ELR (cell line): ENCODE measurements at places on chromosomes 16 and 17.

GRCh38 chr16:66231452-66232160, 134.9 kb upstream of the CDH5 start:
- no peak for DNase-seq

DNA sequence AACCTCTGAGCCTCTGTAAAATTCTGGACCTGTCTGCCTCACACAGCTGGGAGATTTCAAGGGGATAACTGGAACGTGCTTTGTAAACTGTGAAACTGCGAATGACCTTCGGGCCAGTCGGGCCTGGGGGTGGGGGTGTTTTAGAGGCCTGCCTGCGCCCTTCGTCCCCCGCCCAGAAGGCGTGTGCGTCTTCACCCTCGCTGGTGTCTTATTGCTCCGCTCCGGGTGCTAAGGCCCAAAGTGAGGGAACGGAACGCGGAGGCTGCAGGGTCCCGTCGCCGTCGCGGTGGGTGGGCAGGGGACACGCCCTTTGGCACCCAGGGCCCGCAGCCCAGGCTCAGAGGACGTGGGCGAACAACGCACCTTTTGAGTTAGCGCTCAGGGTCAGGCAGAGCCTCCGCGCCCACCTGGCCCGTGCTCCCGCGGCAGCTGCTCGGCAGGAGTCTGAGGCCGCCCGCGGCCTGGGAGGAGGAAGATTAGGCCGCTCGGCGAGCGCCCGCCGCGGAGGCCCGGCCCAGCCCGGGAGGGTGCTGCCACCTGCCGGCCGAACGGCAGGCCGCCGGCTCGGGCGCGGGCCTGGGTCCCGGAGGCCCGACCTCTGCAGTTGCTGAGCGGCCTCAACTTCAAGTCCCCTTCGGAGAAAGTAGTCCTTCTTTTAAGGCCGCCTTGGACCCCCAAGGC, 29.7 kb downstream of the DCAKD start:
- peak; percentile 77 for DNase-seq

GRCh38 chr17:10899281-10899680, 61.4 kb upstream of the PIRT start:
- DNase-seq: no peak

DNA sequence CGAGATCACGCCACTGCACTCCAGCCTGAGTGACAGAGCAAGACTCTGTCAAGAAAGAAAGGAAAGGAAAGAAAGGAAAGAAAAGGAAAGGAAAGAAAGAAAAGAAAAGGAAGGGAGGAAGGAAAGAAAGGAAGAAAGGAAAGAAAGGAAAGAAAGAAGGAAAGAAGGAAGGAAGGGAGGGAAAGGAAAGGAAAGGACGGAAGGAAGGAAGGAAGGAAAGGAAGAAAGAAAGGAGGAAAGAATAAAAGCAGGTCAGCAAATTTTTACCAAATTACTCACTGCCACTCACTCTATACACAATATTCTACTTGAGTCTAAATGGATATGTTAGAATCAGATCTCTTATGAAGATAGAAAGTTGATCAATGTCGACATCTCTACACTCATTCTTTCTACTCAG, 49.8 kb downstream of the RND2 start:
- DNase-seq: no peak

GRCh38 chr17:71922439-71922838, 198.4 kb upstream of the SOX9 start:
- DNase-seq: peak; percentile 96

DNA sequence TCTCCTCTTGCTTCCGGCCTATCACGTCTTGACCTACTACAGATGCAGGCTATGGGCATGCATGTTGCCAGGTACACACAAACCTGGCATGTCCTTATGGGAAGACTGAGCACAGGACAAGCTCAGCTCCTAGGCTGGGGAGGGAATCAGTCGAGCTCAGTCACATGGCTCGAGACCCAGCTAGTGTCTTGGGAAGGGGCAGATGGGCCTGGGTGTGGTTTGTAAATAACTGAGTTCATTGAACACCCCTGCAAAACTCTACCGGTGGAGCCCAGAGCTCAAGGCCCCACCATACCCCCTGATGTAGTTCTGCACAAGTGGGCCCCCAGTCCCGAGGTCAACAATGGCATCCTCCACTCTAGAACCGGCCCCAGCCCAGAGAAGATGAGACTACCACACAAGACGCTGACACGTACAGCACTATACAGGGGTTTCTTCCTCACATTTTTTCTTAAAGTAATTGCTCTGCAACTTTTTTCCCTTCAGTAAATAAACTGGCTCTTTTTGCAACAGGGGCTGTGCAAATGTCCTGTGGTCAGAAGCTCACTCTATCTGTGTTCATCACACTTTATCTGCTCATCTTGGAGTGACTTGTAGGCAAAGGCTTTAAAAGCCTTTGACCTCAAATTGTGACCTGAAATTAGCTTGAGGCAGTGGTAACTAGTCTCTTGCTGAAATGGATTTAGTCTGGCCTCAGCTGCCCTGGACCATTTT, 22.9 kb downstream of the ZNHIT3 start:
- no peak for DNase-seq

GRCh38 chr17:6755731-6756184, at the start of gene XAF1:
Gene XAF1, plus strand, starts transcription at chr17:6756046. Its CDS starts 33 bp downstream, at chr17:6756079.
- DNase-seq: peak; percentile 63

- DNase-seq: no peak
These were observed 104.3 kb downstream of the BCAS3 start for GRCh38 chr17:60781880-60782412.

DNA sequence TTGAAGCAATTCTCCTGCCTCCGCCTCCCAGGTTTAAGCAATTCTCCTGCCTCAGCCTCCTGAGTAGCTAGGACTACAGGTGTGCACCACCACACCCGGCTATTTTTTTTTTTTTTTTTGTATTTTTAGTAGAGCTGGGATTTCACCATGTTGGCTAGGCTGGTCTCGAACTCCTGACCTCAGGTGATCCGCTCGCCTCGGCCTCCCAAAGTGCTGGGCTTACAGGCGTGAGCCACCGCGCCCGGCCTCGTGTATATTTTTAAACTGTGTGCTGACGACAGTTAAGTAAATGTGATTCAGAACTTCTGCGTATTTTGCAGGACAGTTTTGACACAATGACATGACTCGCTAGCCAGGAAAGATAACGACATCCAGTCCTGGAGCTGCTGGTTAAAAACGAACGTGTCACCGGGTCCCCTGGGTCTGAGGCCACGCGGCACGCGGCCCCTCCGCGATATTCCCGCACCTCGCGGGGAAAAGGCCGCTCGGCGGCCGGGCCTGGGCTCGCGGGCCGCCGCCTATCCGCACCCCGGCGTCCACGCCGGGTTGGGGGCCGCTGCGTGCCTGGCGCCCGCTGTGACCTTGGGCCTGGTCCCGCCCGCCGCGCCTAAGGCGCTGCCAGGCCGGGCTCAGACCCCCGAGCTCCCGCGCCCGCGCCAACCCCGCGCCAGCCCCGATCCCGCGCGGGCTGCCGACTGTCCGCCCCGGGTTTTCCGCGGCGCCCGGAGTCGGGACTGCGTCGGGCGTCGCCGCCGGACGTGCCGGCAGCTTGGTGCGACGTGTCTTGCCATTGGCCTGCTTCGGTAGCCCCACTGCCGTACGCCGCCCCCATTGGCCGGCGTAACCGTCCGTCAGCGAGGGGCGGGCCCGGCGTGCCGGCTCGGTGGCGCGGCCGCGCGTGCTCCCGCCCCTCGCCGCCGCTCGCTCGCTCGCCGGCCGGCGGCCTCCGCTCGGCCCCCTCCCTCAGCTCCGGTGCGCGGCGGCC, at the start of gene FOXK2:
Gene FOXK2 (plus strand): TSS at position 907 of the 985 bp plus-strand sequence. CDS start 157 bp downstream, outside the sequence.
- peak; percentile 97 for DNase-seq

GRCh38 chr17:39596543-39597267, 11.0 kb downstream of the NEUROD2 start:
- no peak for DNase-seq

DNA sequence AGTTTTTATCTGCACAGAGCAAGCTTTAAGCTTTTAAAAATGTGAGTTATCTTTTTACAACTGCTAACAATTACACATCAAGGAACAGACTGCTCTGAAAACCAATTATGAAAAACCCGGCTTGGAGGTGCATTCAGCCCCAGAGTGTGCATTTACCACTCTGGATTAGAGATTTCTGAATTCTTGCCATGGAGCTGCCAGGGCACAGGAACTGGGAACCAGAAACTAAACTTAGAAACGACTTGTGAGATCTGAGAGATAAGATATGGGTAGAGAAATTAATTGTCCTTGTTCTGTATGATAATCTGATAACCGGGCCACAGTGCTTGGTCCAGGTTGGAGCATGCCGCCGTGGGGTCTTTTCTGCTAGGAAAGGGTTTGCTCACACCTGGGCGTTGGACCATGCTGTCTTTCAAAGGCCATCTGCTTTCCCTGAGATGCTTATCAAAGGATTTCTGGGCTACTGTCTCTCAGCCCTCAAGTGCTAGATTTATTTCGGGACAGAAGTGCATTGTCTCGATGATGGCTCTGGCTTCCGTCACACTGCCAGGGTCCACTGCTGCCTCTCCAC, 210.0 kb downstream of the MAF start:
- DNase-seq: no peak

DNA sequence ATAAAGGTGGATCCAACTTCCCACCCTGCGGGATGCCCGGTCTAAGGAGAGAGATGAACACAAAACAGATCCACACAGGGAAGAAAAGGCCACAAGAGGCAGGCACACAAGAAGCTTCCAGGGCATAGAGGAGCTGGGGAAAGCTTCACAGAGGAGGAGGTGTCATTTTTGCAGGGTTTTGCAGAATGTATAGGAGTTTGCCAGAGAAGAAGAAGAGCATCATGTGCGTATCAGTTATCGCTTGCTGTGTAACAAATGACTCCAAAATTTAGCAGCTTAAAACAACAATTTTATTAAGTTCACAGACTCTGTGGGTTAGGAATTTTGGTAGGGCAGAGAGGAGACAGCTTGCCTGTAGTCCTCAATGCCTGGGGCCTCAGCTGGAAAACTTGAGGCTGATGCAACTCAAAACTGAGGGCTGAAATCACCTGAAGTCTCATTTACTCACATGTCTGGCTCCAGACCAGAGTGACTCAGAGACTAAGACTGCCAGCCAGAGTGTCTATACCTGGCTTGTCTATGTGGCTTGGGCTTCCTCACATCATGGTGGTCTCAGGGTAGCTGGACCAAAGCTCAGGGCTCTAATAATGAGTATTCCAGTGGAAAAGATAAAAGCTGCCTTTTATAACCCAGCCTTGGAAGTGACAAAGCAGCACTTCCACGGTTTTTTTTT, 33.9 kb upstream of the ZNF423 start:
- no peak for DNase-seq

DNA sequence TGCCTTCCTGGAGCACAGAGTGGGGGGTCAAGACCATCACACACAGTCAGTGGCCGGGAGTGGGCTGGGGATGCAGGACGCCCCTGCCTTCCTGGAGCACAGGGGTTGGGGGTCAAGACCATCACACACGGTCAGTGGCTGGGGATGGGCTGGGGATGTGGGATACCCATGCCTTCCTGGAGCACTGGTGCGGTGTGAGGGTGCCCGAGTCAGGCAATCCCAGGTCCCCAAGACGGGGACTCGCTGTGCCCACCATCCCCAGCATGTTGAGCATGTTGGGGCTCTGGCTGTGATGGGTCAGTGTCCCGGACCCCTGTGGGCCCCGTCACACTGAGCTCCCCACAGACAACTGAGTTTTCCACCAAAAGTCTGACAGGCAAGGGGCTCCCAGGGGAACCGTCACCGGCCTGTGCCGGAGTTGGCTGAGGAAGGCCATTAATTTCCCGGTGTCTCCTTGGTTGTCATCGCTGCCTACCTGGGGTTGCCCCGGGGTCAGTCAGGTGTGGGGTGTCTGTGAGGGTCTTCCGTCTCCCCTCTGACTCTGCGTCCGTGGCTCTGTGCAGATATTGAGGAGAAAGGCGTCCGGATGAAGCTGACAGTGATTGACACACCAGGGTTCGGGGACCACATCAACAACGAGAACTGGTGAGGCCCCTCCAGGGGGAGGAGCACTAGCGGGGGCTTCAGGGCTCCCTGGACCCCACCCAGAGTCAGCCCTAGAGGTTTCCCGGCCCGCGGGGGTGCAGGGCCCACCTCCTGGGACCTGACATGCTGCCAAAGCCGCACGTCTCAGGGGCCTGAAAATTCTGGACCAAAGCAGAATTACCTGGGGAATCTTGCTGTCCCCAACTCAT, 347.1 kb downstream of the SEC14L1 start:
- DNase-seq: no peak

DNA sequence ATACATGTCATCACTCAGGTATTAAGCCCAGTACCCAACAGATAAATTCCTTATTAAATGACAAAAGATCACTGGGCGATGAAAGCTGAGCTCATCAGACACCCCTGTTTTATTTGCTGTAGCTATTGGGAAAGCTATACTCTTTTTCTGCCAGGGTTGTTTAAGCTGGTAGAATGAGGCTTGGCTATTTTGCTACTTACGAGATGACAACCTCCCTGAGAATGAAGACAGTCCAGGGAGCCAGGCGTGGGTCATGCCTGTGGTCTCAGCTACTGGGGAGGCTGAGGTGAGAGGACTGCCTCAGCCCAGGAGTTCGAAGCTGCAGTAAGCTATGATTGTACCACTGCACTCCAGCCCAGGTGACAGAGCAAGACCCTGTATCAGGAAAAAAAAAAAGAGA, 4.3 kb upstream of the SH2B1 start:
- no peak for DNase-seq

DNA sequence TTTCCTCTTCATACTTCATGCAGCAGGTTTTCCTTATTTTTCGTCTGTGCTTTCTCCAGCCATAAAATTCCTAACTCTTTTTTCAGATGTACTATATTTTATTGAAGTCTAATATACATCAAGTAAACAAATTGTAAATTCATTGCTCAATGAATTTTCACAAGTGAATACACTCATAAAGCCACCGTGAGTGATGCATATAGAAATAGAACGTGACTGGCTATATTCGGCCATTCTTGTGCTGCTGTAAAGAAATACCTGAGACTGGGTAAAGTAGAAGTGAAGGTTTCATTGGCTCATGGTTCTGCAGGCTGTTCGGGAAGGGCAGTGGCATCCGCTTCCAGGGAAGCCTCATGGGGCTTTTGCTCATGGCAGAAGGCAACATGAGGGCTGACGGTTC, 868.4 kb upstream of the EEF2KMT start:
- DNase-seq: no peak

DNA sequence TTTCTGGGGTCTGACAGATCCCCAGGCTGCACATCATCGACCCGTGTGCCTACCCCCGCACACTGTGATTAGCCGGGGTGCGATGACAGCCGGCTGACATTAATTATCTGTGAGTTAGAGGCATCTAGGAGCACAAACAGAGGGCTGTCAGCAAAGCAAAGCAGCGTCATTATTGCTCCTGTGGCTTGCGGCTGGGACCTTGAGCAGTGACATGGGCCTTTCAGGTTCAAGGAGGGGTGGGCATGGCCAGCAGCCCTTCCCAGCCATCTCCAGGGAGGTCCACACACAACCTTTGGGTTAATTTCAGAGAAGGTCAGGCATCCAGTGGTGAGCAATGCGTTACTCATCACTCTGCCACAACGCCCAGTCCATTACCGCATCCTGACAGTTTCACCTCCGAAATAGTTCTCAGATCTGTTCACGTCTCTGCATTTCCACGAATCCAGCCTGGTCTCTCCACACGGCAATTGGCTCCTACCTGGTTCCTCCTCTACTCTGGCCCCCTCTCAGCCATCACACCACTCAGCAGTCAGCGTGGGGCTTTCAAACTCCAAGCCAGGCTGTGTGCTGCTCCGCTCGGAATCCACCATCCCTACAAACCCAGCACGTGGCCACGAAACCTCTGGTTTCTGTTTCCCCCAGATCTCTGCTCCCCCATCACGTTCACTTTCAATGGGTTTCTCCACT, 249.7 kb upstream of the C16orf82 start:
- DNase-seq: peak; percentile 61

GRCh38 chr17:27569257-27569722, 61.7 kb upstream of the LGALS9 start:
- DNase-seq: peak; percentile 50

- DNase-seq: no peak
These were observed 11.3 kb downstream of the TMC6 start for GRCh38 chr17:78117027-78117981.

GRCh38 chr17:73748508-73748907, 104.3 kb upstream of the SDK2 start:
- DNase-seq: no peak
